ENCODE measurements at places on chromosomes 16 and 17. TPM values are rescaled to one million over a fixed set of nuclear protein-coding genes. Genes with fewer than 3 reads are reported as not detected.
A peak's percentile ranks its signal among the peaks of the same experiment; 100 is the strongest.

DNA sequence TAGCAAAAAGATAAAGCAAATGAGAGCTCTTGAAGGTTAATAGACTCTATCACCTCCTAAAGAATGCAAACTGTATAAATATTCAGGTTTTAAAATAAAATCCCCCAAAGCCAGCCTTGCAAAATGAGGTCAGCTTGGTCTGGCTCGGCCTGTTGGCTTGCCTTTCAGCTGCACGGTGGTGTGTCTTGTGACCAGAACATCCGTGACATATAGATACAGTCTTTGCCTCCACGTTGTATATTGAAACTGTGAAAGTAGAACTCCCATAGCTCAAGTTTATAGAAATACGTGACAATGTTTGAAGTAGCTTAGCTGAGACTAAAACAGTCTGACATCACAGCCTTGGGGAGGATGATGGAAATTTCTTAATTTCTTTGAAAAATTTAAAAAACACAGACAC is 236.6 kb upstream of the MYOCD start:
- no peak for DNase-seq

Gene C16orf89
- not detected for polyA plus RNA-seq

- no peak for DNase-seq
Measured at GRCh38 chr17:44734272-44734671, 24.5 kb upstream of the ADAM11 start.

DNA sequence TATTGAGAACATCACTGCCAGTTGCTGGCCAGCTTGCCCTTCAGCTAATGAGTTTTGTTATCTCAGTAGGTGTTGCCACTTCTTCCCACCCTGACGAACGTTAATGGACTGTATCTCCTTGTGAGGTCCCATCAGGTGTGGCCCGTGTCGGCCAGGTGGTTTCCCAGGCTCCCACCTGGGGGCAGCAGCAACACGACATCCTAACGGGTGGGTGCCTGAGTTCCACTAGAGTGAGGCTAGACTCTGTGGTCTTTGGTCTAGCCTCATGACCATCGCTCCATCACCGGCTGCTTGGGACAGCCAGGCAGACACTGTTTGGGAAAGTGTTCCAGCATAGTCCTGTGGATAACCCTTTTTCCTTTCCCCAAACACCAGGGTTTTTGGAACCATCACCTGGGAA is 45.6 kb upstream of the LCMT1 start:
- peak; percentile 28 for DNase-seq

- DNase-seq: peak; percentile 29
Measured at GRCh38 chr16:89697616-89698331, 3.7 kb downstream of the SPATA2L start.

Gene KRT15
- polyA plus RNA-seq: 16.9 TPM

Gene METTL26
- polyA plus RNA-seq: 158 TPM

Gene SLC16A13
- polyA plus RNA-seq: 2.5 TPM

GRCh38 chr17:27810902-27811557 is 10.7 kb upstream of the NOS2 start:
- no peak for DNase-seq

DNA sequence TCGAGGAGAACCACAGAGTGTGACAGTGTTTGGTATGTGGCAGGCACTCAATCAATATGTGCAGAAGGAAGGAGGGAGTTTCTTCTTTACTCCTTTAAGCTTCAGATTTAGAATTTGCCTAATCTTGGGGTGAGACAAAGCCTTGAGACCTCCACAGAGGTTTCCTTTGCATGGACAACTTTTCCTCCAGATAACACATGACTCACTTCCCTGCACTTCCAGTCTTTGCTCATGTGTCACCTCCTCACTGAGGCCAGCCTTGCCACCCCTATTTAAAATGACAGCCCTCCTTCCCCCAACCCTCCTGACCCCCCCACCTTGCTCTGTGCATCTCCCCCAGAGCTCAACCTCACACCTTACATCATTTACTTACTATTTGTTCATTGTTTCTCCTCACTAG is 17.4 kb upstream of the NOS2 start:
- DNase-seq: no peak

Gene KRT9
- not detected for polyA plus RNA-seq

Gene UQCRC2
- polyA plus RNA-seq: 155 TPM

DNA sequence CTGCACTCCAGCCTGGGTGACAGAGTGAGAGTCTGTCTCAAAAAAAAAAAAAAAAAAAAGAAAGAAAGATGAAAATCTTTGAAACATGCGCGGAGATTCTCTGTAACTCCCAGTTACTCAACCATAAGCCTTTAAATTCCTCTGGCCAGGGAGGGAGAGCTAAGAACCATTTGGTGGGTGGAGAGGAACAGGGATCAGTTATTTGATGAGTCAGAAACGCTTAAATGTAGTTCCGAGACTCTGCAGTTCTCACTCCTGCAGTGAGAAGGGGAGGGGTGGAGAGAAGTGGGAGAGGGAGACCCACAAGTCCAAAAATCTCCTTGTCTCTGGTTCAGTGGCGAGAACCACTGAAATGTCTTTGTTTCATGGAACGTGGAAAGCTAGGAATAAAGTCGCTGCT is 266.7 kb downstream of the SOX9 start:
- no peak for DNase-seq

DNA sequence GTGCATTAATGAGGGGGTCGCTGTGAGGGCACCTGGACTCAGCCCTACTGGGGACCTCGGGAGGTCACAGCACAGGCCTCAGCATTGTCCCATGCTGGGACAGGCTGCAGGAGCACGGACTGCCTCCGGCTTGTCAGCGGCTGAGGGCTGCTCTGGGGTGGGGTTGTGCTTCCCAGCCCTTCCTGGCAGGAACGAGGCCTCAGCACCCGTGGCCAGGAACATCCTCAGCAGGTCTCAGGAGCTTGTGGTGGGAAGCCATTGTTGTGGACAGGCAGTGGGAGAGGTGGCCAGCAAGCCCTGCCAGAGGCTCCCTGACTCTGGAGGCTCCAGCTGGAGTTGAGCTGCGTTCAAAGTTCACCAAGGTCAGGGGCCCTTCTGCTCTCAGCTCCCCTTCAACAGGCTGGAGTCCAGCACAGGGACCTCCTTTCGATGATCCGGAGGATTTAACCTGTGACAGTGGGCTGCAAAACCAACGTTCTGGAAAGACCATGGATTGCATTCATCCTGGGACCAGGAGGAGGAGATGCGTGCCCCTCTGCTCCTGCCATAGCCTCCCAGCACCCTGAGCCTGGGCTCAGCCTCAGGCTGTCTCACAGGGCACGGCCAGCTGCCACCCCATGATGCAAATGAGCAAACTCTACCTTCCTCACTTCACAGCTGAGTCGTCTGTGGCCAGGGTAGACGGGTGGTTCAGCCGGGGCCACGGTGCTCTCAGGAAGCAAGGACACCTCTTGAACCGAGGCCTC is 32.6 kb downstream of the FOXL1 start:
- DNase-seq: no peak

- no peak for DNase-seq
Measured at GRCh38 chr16:29182501-29182900, 197.6 kb downstream of the LAT start.

DNA sequence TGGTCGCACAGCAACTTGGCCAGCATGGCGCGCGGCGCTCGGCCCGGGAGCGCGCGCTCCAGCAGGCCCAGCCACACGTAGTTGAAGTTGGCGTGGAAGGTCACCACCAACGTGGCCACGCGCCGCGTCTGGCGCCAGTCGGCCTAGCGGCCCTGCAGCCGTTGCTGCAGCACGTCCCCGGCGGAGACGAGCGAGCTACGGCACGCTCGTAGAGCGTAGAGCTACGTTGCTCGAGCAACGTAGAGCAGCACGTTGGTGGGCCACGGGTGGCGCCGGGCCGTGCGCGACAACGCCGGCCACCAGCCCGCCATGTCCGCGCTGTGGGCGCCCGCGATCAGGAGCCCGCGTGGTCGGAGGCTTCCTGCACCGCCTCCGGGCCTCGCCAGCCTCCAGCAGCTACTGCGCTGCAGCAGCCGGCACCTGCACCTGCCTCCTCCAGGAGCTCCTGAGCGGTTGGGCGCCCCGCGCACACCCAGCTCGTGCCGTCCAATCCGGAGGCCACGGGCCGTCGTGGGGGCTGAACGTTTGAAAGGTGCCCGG is 13.4 kb upstream of the SULT1A1 start:
- no peak for DNase-seq

DNA sequence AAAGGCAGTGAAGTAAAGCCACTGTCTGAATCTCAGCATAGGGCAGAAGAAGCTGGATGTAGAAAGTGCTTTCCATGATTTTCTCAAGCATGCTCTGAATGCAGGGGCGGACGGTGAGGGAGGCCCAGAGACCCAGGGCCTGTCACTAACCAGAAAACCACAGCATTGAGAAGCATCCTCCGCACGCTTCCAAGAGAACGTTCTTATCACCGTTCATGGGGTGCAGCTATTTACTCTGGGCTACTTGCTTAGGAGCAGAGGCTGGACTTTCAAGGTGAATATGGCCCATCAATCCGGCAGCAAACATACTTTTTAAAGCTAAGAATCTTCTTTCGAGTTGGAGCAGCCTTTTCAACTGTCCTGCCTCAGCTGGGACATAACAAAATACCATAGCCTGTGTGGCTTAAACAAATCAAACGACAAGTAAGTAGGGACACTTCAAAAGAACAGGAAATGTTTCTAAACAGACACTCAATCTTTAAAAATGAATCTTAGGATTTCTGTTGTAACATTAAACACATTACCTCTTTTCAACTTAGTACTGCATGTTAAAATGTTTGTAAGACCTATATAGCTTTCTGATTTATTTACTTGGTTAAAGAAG is 46.5 kb upstream of the CDRT4 start:
- no peak for DNase-seq

GRCh38 chr17:20721171-20721570 is 141.6 kb downstream of the CDRT15L2 start:
- no peak for DNase-seq

DNA sequence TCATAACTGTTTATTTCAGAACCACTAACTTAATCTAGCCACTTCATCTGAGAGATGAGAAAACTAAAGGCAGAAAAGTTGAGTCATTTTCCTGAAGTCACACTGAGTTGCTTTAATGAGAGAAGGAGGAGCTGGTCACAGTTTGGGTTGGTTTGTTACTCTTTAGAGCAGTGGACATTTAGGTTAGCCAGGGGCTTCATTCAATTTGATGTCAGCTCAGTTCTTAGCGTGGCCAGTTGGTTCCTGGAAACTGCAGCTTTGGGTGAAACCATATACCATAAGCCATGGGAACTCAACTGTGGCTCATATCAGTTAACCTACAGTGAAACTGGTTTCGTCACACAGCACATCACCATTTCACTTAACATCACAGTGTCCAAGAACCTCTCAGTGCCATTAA is 59.2 kb upstream of the ADORA2B start:
- DNase-seq: no peak

DNA sequence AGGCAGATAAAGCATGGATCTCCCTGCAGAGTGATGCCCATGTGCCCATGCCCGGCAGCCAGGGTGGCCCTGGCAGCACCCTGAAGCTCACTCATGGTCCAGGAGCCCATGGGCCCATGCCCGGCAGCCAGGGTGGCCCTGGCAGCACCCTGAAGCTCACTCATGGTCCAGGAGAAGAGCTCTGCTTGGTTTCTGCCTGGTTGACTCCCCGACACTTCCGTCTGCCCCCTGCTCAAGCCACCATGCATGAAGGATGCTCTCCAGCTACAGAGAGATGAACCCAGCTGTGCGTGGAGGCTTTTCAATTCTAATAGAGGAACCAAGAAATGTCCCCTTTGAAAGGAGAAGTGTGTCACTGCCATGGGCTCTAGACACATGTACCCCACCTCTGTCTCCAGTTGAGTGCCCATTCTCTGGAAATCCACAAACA is 8.7 kb downstream of the CCL17 start:
- no peak for DNase-seq

DNA sequence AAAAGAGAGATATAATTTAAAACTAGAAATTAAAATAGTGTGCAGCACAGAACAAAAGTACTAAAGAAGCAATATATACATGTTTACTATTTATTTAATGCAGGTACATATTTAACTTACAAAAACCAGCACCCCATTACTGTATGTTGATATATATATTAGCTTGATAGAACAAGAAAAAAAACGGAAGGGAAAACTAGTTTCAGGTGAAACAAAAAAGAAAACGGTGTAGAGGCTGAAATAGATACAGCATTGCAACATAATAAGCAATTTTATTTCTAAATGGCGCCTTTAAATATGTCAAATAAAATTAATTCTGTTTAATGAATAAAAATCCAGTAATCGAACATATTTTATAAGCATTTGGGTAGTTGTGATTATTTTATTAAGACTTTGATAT is 3.9 kb downstream of the HNF1B start:
- no peak for DNase-seq

Gene ARHGAP44
- 0.11 TPM for polyA plus RNA-seq

DNA sequence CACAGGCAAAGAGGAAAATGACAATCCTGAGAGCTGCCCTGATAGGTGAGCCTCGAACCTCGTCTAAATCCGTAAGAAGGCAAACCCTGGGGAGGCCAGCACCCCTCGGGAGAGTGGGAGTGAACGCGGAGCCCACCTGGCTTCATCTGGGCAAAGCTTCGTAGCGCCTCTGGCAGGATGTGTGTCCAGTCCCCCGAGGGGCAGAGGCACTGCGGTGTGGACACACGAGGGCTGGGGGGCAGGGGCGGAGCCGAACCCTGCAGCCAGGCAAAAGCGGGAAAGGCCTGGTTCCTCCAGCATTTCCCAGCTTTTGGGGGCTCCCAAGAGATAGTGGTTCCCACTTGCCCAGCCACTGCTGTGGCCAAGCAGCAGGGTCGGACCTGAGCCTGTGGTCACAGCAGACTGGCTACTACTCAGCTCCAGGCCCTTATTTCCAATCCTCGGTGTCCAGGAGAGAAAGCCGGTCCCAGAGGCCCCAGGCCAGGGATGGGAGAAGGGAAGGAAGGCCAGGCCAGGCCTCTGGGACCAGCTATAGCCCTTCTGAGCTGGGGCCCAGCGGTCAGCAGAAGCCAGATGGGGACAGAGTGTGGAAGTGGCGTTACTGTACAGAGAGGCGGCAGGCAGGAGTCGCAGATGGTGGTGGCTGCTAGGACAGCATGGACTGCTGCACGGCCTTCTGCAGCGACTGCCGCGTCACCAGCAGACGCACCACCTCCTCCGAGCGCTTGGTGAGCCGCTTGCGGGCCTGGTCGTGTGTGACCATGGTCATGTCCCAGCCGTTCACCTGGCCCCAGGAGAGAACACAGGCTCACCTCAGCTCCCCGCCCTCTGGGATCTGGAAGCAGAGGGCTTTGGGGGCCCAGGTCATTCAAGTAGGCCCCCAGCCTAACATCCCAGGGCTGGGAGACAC is 5.0 kb downstream of the TAX1BP3 start:
- DNase-seq: no peak

GRCh38 chr16:58127634-58128033 is 1.5 kb downstream of the CFAP20 start:
- DNase-seq: no peak

GRCh38 chr16:11535494-11535893 is 51.2 kb downstream of the LITAF start:
- DNase-seq: no peak

DNA sequence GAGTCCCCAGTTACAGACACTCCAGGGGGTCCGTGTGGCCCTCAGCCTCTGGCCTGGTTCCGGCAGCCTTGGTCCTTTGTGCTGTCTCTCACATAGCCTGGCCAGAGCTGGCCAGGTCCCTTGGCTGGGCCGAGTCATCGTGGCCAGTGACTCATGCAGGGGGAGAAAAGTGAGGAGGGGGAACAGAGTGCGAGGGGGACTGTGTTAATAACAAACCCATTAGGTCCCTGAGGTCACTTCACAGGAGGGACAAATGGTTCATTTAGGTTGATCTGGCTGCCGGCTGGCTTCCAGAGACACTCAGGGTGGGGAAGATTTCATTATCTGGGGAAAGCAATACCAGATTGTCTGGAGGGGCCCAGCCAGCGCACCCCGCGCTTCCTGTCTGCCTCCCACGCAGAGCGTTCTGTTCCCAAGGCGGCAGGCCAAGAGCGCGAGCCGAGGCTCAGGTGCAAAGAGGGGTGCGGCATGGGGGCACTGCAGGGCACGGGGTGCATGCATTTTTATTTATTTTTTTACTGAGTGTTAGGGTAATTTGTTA is 223.1 kb downstream of the SEC14L1 start:
- DNase-seq: peak; percentile 89

GRCh38 chr17:63156986-63157385 is 191.0 kb downstream of the TANC2 start:
- DNase-seq: no peak

All from SK-N-SH (cell line).